ENCODE measurements at places on chromosomes 5 and 9. TPM values are rescaled to one million over a fixed set of nuclear protein-coding genes. Genes with fewer than 3 reads are reported as not detected.

The SLCO6A1 gene
- not detected for total RNA-seq

The SLCO4C1 gene
- 1.1 TPM for total RNA-seq

The PCDHA12 gene
- 0.85 TPM for total RNA-seq

The AMBP gene
- total RNA-seq, result 3.6 TPM

The CTXN3 gene
- total RNA-seq, result not detected

The SPINK14 gene
- total RNA-seq, result not detected

The WDR38 gene
- total RNA-seq, result not detected

The FAM81B gene
- not detected for total RNA-seq

The CCDC187 gene
- 0.13 TPM for total RNA-seq

The ZNF454 gene
- total RNA-seq, result 0.52 TPM
